ENCODE measurements at places on chromosomes 2 and 18. TPM values are rescaled to one million over a fixed set of nuclear protein-coding genes. Genes with fewer than 3 reads are reported as not detected.
A peak's percentile ranks its signal among the peaks of the same experiment; 100 is the strongest.

- H3K4me1 ChIP-seq = peaks cover 38% of the 10 kb centered on the region
- DNase-seq = peak; percentile 91
- no peak overlapping the region for H3K4me3 ChIP-seq
- H3K27ac ChIP-seq = peak overlapping the region; percentile 97
- no peaks in the 10 kb centered on the region for H3K36me3 ChIP-seq
- no peaks in the 10 kb centered on the region for H3K27me3 ChIP-seq
These were observed 70.5 kb upstream of the RTN4 start for GRCh38 chr2:55120634-55121359.

GRCh38 chr2:40160751-40161218 lies 291.1 kb downstream of the SLC8A1 start:
- no peaks in the 10 kb centered on the region for H3K36me3 ChIP-seq
- H3K27me3 ChIP-seq = no peaks in the 10 kb centered on the region
- no peak overlapping the region for H3K27ac ChIP-seq
- DNase-seq = peak; percentile 63
- H3K4me3 ChIP-seq = no peak overlapping the region
- peaks cover 11% of the 10 kb centered on the region for H3K4me1 ChIP-seq

DNA sequence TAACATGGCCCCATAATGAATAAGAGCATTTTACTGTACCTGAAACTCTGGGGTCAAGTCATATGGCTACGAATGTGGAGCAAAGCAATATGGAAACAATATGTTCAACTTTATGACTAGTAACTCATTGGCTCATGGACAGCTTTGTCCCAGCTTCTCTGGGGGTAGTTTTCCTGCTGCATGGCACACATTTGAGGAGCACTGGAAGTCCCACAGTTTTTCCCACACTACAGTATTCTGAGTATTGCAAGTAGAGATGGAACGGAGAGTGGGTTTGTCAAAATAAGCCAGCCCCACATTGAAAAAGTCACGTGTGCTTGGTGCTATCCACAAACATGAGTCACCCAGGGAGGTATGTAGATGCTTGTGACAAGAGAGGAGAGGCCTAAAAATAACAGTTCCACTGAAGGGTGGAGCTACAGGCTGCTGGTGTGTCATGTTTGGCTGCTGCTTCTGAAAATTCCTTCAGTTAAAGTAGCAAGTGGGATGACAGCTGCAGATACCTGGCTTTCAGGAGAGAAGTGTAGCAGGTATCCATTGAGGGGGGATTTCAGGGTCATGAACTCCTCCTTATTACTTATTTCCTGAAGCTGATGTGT lies 48.2 kb upstream of the CTAGE1 start:
- peaks cover 26% of the 10 kb centered on the region for H3K4me1 ChIP-seq
- H3K27me3 ChIP-seq = peaks cover 3% of the 10 kb centered on the region
- H3K36me3 ChIP-seq = no peaks in the 10 kb centered on the region
- DNase-seq = peak; percentile 79
- H3K27ac ChIP-seq = peak overlapping the region; percentile 31

- no peak for DNase-seq
- peaks cover 31% of the 10 kb centered on the region for H3K4me1 ChIP-seq
- no peak overlapping the region for H3K27ac ChIP-seq
- peaks cover 55% of the 10 kb centered on the region for H3K36me3 ChIP-seq
- no peak overlapping the region for H3K4me3 ChIP-seq
- no peaks in the 10 kb centered on the region for H3K27me3 ChIP-seq
These were observed 6.2 kb downstream of the DBI start for GRCh38 chr2:119372778-119373568.

DNA sequence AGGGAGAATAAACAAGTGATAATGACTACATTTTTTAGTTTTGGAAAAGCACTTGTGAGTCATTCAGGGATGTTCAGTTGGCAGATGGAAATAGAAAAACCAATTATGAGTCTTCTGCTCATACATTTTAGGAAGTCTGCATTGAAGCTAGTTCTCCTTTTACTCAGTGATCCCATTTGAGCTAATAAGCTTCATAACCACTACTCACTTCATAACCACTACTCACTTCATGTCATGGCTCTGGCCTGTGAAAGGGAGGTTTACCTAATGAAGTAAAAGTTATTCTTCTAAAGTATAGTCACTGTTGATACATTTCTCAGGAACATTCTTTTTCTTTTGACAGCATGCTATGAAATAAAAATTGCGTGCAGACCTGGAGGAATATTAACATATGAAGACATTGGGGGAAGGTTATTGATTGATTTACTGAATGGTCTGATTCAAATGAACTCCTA lies 948.7 kb downstream of the TSN start:
- no peak overlapping the region for H3K27ac ChIP-seq
- H3K4me3 ChIP-seq = no peak overlapping the region
- no peaks in the 10 kb centered on the region for H3K4me1 ChIP-seq

DNA sequence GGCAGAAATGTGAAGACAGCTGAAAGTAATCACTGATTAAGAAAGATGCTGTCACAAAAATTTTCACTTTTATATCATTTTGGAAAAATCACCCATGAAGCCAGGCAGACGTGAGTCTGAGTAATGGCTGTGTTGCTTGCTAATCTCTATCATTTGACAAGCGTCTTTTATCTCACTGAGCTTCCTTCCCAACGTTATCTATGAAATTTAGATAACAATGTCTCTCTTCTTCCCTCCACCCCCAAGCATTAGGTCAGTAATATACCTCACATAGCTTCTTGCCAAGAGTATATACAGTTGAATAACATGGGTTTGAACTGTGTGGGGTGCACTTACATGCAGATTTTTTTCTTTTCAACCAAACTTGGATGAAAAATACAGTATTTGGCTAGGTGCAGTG lies 388.6 kb upstream of the NRXN1 start:
- no peak overlapping the region for H3K27ac ChIP-seq
- DNase-seq = no peak
- no peak overlapping the region for H3K4me3 ChIP-seq
- H3K27me3 ChIP-seq = no peaks in the 10 kb centered on the region

DNA sequence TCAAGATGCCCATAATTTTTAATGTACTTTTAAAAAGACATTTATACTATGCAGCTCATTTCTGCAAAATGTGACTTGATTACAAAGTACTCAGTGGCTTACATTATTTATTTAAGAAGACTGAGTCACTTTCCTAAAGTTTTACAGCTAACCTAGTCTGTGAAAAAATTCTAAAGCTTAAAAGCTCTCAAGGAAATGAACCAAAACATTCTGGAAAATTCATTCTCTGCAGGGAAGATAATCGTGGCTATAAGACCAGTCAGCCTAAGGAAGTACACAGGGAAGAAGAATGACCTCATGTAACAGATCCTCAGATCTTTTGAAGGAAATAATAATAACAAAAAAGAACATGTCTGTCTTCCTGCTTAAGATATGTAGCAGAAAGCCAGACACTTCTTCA lies 232.1 kb upstream of the STK17B start:
- peak; percentile 79 for DNase-seq
- peak overlapping the region; percentile 16 for H3K27ac ChIP-seq
- no peaks in the 10 kb centered on the region for H3K36me3 ChIP-seq

DNA sequence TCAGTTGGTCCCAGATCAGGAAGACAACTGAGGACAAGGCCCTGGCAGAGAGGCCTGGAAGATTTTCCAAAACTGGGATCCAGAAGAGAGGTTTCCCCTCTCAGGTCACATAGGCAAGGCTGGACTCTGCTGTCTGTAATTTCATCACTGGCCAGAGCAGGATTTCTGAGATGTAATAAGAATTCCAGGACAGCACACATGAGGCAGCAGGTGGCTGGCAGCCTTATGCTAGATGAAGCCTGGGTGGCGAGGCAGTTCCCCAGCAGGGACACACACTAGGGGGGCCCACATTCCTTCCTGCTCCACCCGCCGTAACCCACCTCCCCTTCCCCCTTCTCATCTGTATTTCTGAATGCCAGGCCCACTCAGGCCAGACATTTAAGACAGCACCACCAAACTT lies 98.6 kb downstream of the HNRNPLL start:
- DNase-seq = peak; percentile 41
- no peaks in the 10 kb centered on the region for H3K36me3 ChIP-seq
- no peak overlapping the region for H3K27ac ChIP-seq
- peaks cover 34% of the 10 kb centered on the region for H3K4me1 ChIP-seq

DNA sequence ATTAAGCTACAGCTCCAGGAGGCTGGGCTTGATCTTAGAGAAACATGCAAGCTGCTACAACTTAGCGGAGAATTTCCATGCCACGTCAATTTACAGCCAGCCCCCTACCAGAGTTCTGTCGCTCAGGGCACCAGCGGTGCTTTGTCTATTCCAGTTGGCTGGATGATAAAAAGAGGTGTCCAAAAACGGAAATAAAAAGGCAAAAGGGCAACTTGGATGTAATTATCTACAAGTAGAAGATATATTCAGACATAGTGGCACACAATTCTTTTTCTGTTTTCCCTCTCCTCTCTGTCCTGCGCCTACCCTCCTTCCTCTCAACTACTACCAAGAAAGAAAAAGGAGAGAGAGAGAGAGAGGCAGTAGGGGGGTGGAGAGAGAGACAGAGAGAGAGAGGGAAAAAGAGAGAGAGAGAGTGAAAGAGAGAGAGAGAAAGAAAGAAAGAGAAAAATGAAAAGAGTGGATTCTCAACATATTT lies 363 bp upstream of the RFTN2 start:
- peaks cover 4% of the 10 kb centered on the region for H3K4me1 ChIP-seq
- no peaks in the 10 kb centered on the region for H3K27me3 ChIP-seq
- peak; percentile 96 for DNase-seq
- H3K4me3 ChIP-seq = peak overlapping the region; percentile 43

DNA sequence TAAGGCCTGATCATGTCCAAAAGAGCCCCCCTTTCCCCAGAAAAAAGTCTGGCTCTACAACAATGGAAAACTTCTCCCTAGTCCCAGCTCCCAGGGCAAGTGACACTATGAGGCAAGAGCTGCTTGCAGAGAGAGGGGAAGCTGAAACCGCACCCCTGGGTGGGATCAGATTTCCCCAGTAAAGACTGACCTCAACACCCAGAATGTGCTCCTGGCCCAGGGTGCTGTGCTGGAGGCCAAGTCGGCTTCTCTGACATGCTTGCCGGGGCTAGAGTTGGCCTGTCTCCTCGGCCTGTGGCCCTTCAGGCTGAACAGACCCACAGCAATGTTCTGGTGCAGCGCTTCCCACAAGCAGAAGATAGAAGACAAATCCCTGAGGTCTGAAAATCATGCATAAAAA lies 18.4 kb upstream of the ST8SIA3 start:
- H3K4me1 ChIP-seq = no peaks in the 10 kb centered on the region
- peak; percentile 0 for DNase-seq
- no peak overlapping the region for H3K4me3 ChIP-seq
- no peaks in the 10 kb centered on the region for H3K27me3 ChIP-seq
- no peaks in the 10 kb centered on the region for H3K36me3 ChIP-seq
- no peak overlapping the region for H3K27ac ChIP-seq

DNA sequence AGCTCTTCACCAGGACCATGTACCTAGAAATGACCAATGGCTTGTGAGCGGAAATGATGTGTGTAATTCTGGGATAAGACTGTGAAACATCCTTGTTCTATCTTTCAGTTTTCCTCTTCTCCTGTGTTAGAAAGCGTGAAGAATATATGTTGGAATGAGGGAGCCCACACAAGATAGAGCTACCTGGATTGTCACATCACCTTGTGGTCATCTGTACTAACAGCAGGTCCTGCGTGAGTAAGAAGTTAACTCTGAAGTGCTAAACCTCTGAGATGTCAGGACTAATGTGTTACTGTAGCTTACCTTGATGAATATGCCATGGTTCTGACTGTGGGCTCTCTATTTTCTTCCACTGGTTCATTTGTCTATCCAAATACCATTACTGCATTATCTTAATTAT lies 75.6 kb downstream of the FASTKD2 start:
- no peaks in the 10 kb centered on the region for H3K27me3 ChIP-seq
- H3K4me3 ChIP-seq = no peak overlapping the region
- no peaks in the 10 kb centered on the region for H3K36me3 ChIP-seq

GRCh38 chr2:106843910-106844250 lies 42.1 kb downstream of the ST6GAL2 start:
- no peaks in the 10 kb centered on the region for H3K36me3 ChIP-seq
- DNase-seq = no peak
- H3K27me3 ChIP-seq = no peaks in the 10 kb centered on the region

GRCh38 chr2:130328710-130329109 lies 14.0 kb upstream of the IMP4 start:
- no peak overlapping the region for H3K27ac ChIP-seq
- H3K4me3 ChIP-seq = no peak overlapping the region
- H3K36me3 ChIP-seq = no peaks in the 10 kb centered on the region
- peaks cover 18% of the 10 kb centered on the region for H3K27me3 ChIP-seq

- H3K4me3 ChIP-seq = peak overlapping the region; percentile 78
- no peaks in the 10 kb centered on the region for H3K36me3 ChIP-seq
- H3K27me3 ChIP-seq = no peaks in the 10 kb centered on the region
- DNase-seq = no peak
These were observed 1.8 kb downstream of the TLK1 start for GRCh38 chr2:171158790-171159371.

- H3K4me1 ChIP-seq = no peaks in the 10 kb centered on the region
- H3K4me3 ChIP-seq = no peak overlapping the region
- no peak for DNase-seq
- peaks cover 4% of the 10 kb centered on the region for H3K27me3 ChIP-seq
- no peaks in the 10 kb centered on the region for H3K36me3 ChIP-seq
These were observed 10.7 kb upstream of the TAF1B start for GRCh38 chr2:9832586-9832985.

DNA sequence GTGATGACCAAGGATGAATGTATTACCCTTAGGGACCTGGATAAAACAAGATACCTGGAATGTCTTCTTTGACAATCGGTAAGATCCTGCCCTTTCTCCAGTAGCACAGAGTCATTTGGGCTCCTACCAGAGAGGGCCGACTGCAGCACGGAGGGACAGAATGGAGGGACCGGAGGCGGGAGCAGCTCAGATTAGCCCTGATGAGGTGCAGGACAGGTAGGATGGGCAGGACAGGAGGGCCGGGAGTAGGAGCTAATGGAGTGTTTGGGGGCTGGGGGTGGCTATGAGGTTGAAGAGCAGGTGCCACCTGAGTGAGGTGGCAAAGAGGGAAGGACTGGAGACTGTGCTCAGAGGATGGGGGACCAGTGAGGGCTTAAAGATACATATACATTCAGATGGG lies 9.9 kb upstream of the PRELID3A start:
- H3K36me3 ChIP-seq = no peaks in the 10 kb centered on the region
- H3K27me3 ChIP-seq = peaks cover 3% of the 10 kb centered on the region
- no peaks in the 10 kb centered on the region for H3K4me1 ChIP-seq
- no peak for DNase-seq

DNA sequence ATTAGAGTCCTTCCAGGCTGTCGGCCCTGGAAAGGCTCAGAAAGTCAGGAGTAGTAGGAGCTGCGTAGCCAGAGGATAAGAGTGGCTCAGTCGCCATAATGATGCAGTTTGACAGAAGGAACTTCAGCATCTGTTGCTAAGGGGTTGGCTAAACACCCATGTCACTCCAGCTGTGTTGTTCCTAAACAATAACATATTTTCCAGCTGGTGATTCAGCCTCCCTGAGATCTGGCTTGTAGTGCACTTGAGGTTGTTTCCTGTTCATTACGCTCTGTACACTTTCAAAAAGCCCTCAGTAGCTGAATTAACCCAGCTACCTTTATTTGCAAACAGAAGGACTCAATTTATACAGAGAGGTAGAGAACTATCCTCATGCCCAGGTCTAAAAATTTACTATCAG lies 39.7 kb upstream of the EPAS1 start:
- peak; percentile 90 for DNase-seq
- peaks cover 24% of the 10 kb centered on the region for H3K4me1 ChIP-seq
- H3K36me3 ChIP-seq = no peaks in the 10 kb centered on the region
- H3K27me3 ChIP-seq = peaks cover 2% of the 10 kb centered on the region

Gene SERPINB10
- total RNA-seq = 0.04 TPM

Gene TMEM200C
- total RNA-seq = 1.1 TPM

Gene RND3
- total RNA-seq = 51.2 TPM

Gene FNDC4
- 11.0 TPM for total RNA-seq

Gene PLGLB2
- total RNA-seq = 0.80 TPM

Gene RAX
- not detected for total RNA-seq

Gene CEP192
- total RNA-seq = 34.8 TPM

Gene PLCD4
- total RNA-seq = 41.8 TPM

Gene GNLY
- 0.31 TPM for total RNA-seq

Gene SNTG2
- 0.31 TPM for total RNA-seq

Gene ABCG5
- total RNA-seq = not detected

Gene CCDC121
- total RNA-seq = 6.1 TPM

Data from muscle of leg (tissue), 16 donors.